Kasumi-1 (cell line): ENCODE measurements at places on chromosomes 16 and 17.

DNA sequence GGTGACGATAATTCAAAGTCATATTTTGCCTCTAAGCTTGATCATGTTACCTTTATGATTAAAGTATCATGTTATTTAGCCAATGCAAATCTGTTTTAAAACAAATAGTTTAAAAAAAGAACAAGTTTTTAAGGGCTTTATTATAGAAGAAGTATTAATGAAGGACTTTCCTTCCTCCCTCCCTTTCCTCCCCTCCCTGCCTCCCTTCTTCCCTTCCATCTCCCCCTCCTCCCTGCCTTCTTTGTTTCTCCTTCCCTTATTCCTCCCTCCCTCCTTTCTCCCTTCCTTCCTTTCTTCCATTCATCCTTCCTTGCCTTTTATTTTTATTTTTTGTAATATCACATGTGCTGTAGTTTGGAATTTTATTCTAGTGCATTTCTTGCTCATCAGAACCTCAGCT is 26.4 kb downstream of the NQO1 start:
- no peak for DNase-seq

DNA sequence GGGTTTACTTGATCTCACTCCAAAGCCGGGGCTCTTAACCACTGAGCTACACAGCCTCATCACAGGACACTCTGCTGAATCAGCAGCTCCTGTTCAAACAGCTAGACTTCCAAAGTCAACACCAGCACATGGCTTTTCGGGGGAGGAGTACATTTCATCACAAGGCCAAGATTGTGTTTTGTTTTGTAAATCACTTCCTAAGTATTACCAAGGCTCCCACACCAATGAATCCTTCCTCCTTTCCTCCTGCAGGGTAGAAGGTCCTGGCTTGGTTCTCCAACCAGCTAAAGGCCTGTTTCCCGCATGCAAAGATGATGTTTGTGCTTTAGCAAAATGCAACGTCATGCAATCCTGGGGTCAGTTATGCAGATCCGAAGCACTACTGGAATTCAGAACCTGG is 152.5 kb downstream of the XYLT1 start:
- DNase-seq = no peak

DNA sequence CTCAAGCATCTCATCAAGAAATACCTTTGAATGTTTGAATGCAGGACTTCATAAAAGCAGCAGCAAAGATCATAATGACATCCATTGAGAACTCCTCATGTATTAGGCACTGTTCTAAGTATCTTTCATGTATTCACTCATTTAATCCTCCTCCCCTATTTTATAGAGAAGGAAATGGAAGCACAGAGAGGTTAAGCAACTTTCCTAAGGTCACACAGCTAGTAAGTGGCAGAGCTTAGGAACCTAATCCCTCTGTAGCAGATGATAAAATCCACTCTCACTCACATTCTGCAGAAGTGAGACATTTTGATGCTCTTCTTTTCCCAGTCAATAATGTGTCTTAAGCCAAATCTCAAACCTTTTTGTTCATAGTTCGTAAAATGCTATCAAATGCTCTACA is 350.8 kb upstream of the C16orf82 start:
- no peak for DNase-seq

- no peak for DNase-seq
These were observed 35.8 kb upstream of the BHLHA9 start for GRCh38 chr17:1234455-1234854.

- DNase-seq = no peak
These were observed 6.1 kb downstream of the SSTR5 start for GRCh38 chr16:1078579-1079021.

DNA sequence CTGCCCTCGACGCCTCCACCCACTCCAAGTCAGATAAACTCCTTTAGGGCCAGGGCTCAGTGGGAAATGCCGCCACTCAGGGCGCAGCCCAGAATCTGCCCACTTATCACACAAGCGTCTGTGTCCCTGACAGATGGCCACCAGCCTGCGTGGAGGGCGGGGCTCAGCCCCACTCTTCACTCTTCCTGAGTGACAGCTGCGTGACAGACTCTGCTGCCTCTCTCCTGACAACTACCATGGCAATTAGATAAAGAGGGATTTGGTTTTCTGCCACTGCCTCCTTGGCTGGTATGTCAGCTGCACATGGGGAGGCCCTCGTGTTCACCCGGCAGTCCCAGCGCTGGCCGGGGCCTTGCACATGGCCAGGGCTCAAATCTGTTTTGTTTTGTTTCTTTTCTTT is 96.2 kb downstream of the RTN4RL1 start:
- DNase-seq = no peak

DNA sequence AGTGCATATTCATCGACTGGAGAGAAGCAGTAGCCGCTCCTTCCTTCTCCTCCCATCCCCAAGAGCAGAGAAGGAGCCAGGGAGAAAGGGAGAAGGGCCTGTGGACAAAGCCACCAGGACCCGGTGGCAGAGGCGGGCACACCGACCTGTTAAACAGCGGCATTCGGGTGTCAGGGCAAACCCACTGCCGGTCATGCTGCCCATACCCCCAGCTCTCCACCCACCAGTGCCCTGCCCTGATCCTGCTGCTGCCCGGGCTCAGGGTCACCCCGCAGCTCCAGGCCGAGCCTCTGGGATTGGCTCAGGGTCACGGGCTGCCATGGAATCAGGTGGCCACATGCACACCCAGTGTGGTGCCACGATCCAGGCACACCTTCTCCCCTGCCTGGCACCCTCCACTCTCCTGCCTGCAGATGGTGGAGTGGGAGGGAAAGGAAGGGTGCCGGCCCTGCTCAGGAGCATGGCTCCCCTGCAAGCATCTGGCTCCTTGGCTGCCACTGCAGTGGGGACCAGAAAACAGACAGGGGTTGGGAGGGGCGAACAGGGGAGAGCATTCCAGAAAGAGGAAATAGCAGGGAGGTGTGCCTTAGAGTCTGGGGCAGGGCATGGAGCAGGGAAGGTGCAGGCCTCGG is 18.3 kb upstream of the RASD1 start:
- DNase-seq = no peak

- DNase-seq = no peak
These were observed 481 bp upstream of the GLTPD2 start for GRCh38 chr17:4788159-4788806.

DNA sequence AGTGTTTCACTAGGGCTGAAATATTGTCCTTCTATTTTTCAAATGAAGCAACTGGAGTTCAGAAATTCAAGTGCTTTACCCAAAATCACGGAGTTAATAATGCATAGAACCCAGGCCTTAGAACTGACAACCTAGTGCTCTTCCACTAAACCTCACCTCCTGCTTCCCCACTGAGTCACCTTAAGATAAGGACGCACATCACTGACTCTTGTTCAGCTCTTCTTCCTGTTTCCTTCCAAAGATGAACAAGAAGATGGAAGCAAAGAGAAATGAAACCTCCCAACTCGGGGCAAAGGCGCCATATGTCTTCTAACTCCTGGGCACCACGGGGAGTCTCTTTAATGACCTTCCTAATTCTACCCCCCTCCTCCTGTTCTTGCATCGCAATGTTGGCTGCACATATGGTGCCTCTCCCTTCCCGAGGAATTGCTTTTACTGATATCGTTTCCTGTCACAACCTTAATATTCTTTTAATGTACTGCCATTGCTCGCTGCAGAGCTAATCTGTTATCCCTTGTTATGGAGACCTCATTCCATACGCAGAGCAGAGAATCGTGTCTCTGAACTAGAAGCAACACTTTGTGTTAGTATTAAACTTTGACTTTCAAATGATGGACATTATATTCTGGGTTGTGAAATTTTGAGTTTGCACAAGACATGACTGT is 591.4 kb downstream of the TMEM114 start:
- no peak for DNase-seq

DNA sequence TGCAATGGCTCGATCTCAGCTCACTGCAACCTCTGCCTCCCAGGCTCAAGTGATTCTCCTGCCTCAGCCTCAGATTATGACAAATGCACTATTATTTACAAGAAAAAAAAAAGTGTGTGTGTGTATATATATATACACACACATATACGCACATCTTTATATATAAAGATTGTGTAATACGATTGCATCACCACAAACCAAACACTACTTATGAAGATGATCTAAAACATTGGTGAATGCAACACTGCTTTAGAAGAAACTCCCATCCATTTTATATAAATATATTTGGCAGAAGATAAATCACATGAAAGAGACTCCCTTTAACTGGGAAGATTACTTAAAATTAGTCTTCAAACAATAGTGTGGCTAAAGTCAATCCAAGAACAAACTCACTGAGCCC is 96.7 kb downstream of the SYCE1L start:
- no peak for DNase-seq

DNA sequence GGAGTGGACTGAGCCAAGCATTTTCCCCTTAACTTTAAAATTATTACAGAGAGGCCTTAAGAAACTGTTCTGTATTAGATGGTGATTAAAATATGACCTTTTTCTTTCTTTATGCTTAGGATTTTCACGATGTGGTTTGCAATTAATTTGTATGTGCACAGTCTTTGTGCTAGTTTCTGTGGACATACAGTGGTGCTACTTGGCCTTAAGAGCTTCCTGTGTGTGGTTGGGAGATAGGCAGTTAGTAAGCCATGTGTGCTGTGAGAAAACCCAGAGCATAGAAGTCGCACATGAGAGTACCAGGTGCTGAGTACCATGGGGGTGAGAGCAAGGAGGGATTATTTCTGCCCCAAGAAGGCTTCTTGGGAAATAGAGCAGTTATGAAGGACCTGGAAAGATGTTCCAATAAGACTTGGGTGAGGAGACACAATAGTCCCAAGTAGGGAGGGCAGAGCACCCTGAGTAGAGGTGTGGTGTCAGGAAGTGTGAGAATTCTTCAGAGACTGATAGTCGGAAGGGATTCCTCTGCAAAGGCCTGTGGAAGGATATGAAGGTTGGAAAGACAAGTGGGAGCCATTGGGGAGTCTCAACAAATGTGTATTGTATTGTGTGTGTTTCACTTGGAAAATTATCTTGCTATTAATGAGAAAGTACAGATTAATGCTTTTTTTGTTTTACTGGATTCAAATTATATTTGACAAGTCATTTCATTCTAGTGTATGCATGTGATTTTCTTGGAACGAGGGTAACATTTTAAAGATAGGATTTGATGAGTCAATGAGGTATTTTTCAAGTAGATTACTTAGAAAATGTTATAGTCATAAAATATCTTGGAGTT is 239.9 kb downstream of the PRKCA start:
- peak; percentile 91 for DNase-seq

DNA sequence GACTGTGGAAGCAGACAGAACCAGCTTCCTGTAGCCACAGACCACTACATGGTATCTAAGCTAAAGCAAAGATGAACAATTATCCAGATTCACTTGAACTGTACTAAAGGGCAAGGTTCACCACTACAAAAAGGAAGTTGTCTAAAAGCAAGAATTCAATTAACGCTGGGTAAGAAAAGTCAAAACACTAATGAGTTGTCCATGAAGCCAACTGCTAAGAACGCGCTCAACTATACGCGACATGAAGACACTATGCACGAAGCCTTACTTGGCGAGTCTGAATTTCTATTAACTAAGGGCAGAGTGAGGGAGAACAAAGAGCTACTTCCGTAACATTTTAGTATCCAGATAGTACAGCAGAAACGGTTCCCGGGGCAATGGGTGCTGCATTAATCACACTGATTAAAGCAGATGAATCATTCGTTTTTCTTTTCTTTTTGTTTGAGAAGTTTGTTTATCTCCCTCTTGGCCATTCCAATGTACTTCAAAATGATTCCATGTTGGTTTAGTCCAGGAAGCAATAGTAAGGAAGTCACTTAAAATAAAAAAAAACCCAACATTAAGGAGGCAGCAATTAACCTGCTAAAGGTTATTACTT is 2.8 kb upstream of the RPS15A start:
- DNase-seq = no peak

- no peak for DNase-seq
These were observed 86.7 kb upstream of the TOB1 start for GRCh38 chr17:50952889-50953288.

- DNase-seq = no peak
These were observed 2.6 kb upstream of the AATF start for GRCh38 chr17:36945959-36946725.

GRCh38 chr16:82527101-82527500 is 99.7 kb upstream of the CDH13 start:
- DNase-seq = no peak

DNA sequence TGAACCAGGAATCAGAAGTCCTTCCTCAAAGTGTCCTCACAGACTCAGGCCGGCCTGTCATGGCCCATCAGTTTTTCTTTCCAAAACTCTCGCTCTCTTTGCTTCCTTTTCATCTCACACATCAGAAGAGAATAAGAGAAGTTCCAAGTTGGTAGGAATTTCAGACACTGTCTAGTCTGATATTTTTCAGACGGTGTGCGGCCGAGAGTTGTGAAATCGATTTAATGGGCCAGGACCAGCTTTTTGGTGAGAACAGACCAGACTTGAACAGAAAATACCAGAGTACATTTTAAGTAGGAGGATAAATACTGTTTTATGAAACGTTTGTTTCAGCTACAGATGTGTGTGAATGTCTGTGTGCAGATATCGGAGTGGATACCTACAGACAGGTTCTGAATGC is 24.8 kb upstream of the RCVRN start:
- DNase-seq = no peak

- DNase-seq = no peak
These were observed 32.1 kb upstream of the JPT2 start for GRCh38 chr16:1645914-1646525.

- DNase-seq = no peak
These were observed 41.9 kb upstream of the ENDOV start for GRCh38 chr17:80372922-80373570.

DNA sequence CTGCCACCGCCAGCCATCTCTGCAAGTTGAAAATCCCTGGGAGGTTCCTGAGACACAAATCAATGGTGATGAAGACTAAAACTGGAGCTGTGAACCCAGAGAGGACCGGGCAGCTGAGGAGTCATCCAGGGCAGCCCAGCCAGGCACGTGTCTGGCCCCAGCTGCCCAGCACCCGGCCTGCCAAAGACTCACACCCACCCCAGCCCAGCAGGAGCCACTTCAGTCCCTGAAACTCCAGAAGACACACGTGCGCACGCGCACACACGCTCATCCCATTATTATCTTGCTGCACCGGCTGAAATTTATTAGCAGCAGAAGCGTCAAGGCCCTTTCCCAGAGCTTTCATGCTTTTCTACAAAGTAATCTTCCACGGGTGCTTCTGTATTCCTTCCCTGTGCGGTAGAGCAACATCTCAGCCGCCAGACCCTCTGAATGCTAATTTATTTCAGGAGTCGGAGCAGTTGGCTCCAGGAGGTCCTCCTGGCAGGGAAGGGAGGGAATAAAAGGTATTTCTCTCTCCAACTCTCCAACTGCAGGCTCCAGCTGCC is 59.8 kb upstream of the RBFOX3 start:
- no peak for DNase-seq

- DNase-seq = no peak
These were observed 4.8 kb downstream of the LIMD2 start for GRCh38 chr17:63694950-63695773.

GRCh38 chr17:47994724-47995123 is 23.8 kb downstream of the CDK5RAP3 start:
- DNase-seq = no peak

GRCh38 chr16:83433201-83433600 is 374.6 kb upstream of the HSBP1 start:
- no peak for DNase-seq

GRCh38 chr16:9407206-9407758 is 315.8 kb downstream of the HAPSTR1 start:
- DNase-seq = no peak

GRCh38 chr17:79322211-79323123 is 247.8 kb downstream of the ENGASE start:
- DNase-seq = no peak
